A549 treated with ZK216348 at 1 μM for 4 hours (cell line): ENCODE measurements at places on chromosomes 7 and 10. TPM values are rescaled to one million over a fixed set of nuclear protein-coding genes. Genes with fewer than 3 reads are reported as not detected.

PDK4 gene
- 9.4 to 17.3 TPM (median 16.3 TPM) in 5 replicates for total RNA-seq

CALY gene
- 0.42 to 1.6 TPM (median 0.70 TPM) in 5 replicates for total RNA-seq

HABP2 gene
- 0.07 to 0.12 TPM (median 0.09 TPM) in 4 of 5 replicates, not detected in the other for total RNA-seq

ZNF783 gene
- 4.0 to 7.6 TPM (median 6.8 TPM) in 5 replicates for total RNA-seq

STEAP1 gene
- total RNA-seq, result 13.1 to 14.5 TPM (median 13.4 TPM) in 5 replicates
